ENCODE measurements at places on chromosomes 5 and 9.

DNA sequence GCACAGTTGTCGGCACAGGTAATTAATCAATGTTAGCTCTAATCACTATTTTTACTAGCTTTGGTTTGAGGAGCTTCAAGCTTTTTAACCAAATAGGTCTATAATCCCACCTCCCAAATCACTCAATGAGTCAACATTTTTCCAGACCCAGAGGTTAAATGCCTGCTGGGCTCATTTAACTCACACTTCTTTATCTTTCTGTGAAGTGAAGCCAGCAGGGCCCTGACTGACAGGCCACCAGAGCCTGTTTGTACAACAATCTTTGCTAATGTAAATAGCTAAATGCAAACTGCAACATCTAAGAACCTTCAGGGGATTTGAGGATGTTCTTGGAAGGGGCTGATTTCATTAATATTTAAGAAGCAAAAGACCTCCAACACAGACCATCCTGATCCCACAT is 98.4 kb upstream of the NREP start:
- DNase-seq: no peak

DNA sequence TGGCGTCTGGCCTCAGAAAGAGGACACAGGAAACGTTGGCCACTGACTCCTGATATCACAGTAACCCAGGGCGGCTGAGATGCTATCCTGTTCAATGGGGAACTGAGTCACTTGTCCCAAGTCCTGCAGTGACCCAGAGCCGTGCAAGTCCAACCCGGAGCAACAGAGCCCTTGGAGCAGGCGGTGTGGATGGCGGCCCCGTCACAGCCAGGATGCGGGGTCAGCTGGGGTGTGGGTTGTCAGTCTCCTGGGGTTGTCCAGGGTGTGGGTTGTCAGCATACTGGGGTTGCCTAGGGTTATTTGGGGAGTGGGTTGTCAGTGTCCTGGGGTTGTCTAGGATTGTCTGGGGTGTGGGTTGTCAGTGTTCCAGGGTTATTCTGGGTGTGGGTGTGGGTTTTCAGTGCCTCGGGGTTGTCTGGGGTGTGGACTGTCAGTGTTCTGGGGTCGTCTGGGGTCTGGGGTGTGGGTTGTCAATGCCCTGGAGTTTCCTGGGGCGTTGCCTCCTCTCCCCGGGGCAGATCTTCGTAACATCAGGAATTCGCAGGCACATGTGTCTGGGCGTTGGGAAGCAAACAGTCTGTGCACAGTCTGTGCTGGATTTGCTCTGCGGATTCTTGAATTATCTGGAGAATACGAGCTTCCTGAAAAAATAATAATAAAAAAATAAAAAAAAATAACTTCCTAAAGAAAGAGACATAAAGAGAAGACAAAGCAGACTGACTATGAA is 257.5 kb downstream of the PARP8 start:
- DNase-seq: no peak

DNA sequence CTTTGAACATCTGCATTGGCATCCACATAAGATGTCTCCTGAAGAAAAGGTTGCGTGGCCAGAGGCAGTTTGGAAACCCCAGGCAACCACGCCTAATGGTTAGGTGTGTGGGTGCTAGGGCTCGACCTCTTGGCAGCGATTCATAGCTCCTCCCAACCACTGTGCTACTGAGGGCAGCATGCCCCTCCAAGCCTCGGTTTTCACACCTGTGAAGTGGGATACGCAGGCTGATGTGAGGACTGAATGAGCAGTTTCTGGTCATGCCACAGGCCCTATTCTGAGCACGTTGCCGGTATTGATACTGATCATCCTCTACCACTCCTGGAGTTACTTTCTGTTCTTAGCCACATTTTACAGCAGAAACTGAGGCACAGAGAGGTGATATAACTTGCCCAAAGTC is 19.1 kb downstream of the NDST1 start:
- no peak for DNase-seq

GRCh38 chr9:133535306-133535877 is 888 bp downstream of the ADAMTSL2 start:
- no peak for DNase-seq

DNA sequence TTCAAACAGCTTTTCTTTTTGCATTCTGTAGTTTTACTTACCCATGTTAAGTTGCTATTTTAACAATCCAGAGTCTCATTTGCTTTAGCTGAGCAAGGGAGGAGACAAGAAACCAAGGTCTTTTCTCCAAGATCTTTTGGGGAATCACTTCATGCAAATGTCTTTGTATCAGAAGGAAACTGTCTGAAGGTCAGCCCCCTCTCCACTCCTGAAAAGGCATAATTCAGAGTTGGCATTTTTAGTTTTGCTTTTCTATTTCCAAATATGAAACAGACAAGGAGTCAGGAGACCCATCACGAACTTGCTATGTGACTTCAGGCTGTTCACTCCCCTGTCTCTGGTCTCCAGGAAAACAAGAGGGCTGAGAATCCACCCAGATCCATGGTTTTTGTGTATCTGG is 12.3 kb upstream of the TNFSF15 start:
- no peak for DNase-seq

- DNase-seq: no peak
These were observed 81.6 kb downstream of the PPP2R2B start for GRCh38 chr5:146796911-146797310.

GRCh38 chr5:159732220-159732619 is 184.1 kb upstream of the ADRA1B start:
- no peak for DNase-seq

- no peak for DNase-seq
These were observed 42.9 kb upstream of the TRIM32 start for GRCh38 chr9:116644091-116644688.

DNA sequence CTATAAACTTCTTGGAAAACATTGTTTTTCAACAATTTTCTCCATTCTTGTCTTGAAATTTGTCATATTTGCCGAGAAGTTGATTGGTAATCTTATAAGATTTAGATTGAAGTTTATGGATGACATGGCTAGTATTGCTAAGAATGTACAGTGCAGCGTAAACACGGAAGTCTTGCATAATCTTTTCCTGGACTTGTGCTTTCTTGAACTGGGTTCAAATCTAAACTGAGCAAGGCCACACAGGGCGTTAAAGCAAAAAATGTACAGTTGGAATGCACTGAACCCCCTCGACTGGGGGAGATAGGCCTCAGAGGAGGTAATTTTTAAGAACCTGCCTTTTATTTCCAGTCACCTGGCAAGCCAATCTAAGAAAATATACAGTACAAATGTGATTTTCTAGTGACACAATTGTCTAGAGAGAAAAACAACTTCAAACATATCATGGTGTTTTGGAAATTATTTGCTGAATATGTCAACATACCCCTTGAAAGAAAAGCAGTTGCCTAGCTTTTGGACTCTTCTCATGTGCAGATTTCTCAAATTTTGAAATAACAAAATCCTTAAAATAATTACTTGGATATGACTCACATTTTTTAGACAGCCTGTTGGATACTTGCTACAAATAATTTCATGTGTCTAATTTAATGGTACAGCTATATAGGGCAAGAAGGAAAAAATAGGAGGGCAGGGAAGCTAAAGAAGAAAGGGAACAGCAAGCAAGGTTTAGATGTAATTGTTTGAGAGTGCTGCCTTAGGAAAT is 18.5 kb upstream of the GAS1 start:
- no peak for DNase-seq

DNA sequence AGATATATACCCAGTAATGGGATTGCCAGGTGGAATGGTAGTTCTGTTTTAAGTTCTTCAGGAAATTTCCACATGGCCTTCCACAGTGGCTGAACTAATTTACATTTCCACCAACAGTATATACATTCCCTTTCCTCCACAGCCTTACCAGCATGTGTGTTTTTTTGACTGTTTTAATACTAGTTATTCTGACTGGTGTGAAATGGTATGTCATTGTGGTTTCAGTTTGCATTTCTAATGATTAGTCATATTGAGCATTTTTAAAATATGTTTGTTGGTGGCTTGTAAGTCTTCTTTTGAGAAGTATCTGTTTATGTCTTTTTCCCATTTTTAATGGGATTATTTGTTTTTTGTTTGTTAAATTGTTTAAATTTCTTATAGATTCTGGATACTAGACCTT is 208.9 kb downstream of the CFAP90 start:
- DNase-seq: no peak

- DNase-seq: no peak
These were observed 43.1 kb downstream of the LNPEP start for GRCh38 chr5:96978812-96979449.

DNA sequence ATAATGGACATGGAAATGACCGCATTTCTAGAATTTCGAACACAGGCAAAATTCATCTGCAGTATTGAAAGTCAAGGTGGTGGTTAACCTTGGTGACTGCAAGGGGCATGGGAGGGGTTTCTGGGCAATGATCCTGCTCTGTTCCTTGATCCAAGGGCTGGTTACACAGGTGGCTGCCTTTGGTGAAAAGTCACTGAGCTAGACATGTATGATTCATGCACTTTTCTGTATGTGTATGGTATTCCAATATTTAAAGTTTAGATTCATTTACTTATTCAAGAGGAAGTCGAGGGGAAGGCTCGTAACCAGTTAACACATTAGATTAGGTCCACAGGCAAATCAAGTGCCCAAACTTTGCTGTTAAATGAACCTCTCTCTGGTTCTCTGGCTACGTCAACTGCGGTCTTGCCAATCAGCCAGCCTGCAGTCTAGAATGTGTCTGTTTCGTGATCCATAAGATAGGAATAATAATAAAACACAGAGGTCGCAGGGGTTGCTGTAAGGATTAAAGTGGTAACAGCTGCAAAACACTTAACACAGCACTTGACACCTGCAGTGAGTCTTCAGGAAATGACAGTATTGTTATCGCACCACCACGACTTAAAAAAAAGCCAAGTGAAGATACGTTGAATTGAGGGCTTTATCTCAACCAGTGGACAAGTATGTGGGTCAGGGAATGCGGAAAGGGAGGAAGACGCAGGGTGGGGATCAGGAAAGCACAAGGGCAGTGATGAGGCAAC is 92.5 kb downstream of the TLE1 start:
- no peak for DNase-seq

GRCh38 chr5:137114529-137114928 is 384.6 kb downstream of the SPOCK1 start:
- no peak for DNase-seq

- DNase-seq: peak; percentile 51
These were observed 101.7 kb upstream of the DAPK1 start for GRCh38 chr9:87395804-87396479.

DNA sequence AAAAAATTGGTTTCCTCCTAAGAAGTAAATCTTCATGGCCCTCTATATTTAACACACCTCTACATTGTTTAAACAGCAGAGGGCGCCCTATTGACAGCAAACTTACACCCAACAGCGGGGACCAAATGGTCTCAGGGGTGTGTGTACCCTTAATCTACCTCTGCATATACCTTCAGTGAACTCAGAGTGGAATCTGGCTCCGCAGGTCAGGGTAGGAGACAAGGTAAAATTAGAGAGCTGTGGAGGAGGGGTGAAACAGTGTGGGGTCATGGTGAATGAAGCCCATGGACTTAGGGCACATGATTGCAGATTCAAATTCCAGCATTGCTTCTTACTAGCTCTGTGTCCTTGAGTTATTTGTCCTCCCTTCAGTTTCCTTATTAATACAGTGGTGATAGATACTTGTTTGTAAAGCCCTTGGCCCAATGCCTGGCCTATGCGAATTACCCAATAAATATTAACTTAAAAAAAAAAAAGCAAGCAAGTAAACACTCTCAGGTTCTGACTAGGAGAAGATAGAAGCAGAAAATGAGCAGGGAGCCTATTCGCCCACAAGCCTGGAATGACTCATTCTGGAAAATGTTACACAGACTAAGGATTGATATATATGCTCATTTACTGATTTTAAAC is 122.9 kb downstream of the CAVIN4 start:
- DNase-seq: no peak

- no peak for DNase-seq
These were observed 144.7 kb downstream of the SAXO1 start for GRCh38 chr9:18888290-18888689.

DNA sequence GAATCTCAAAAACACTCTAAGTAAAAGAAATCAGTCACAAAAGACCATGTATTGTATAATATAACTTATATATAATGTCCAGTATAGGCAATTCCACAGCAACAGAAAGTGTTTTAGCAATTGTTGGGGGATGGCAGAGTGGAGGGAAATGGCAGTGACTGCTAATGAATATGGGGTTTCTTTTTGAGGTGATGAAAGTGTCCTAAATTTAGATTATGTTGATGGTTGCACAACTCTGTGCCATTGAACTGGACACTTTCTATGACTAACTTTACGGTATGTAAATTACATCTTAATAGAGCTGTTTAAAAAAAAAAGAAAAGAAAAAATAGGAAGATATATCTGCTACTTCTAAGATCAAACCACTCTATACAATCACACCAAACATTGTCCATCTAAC is 124.9 kb upstream of the ZNF462 start:
- DNase-seq: no peak

DNA sequence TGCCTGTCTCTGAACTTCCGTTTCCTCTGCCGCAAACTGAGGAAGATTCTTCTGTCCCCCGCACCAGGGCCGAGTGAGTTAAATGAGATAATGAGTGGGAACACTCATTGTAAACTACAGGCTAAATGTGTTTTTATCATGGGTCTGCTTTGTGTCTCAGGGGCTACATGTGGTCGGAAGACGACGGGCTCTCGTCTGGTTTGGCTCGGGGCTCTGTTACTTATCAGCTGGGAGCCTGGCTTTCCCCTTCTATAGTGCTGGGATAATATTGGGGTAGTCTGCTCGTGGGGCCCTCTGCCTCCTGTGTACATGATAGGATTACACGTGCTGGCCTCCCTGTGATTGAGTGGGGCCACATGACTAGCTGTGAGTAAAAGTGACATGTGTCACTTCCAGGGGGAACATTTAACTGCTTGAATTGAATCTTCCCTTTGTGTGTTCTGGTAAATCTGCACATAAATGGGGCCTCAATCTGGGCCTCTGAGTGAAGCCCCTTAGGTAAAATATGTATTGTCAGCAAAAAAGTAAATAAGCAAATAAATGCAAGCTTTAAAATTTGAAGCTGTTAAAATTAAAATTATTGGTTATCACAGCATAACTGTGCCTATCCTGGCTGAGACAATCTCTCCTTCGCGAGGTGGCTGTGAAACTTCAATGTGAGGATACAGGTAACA is 86.9 kb upstream of the SH3PXD2B start:
- DNase-seq: no peak

DNA sequence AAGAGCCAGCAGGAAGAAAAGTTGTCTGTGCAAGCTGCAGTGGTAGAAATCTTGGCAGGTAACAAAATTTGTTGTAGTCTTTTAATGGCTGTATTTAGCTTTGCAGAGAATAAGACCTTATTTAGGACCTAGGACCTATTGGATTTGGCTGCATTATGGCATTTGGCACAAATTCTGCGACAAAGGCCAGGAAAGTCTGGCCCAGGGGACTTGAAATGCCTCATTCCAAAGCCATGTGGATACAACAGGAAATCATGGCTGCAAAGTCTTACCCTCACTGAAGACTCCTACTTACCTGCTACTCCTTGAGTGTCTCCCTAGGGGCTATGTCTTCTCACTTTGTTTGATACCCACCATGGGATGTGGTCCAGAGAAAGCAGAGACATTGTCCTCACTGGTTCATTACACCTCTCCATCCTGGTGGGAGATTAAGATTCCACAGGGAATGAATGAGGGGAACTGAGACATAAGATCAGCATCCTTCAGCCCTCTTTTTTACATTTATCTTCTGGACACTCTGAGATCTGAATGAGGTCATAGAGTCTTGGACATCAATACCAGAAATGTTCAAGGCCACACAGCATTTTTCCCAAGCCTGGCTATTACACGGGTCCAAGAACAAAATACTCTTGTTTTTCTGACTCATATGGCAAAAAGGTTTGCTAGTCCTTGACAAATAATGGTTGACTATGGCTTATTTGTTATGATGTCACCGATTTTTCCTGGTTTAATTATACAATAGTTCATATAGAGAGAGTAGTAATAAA is 119.4 kb downstream of the PDE8B start:
- DNase-seq: no peak
